ENCODE measurements at places on chromosomes 5 and 9.

DNA sequence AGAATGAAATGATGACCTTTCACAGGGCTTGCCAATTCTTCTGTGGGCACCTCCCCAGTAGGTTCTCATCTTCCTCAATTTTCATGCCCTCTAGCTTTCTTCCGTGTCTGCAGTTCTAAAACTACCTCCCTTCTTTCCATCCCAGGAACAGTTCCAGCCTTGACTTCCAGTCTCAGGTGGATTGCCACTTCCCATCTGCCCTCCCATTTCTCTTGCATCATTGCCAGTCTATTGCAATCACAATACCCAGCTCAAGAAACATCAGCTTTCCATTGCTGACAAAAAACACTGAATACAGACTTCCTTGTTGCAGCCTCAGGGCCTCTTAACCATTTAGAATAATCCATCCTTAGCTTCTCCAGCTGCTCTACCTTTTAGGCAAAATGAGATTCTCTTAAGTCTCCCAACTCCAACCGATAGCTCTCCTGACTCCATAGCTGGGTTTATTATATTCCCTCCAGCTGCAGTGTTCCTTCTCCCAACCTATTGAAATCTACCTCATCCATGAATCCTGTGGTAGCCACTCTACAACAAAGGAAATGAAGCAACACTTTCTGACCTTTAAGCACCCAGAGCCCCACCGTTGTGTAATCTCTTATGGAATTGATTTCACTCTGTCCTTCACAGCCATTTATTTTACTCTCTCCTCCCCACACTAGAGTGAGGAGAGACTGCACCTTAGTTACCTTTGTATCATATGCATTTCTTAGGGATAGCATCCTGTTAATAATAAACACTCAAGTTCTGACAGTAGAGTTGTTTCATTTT lies 75.6 kb upstream of the PCA3 start:
- peak; percentile 55 for DNase-seq

DNA sequence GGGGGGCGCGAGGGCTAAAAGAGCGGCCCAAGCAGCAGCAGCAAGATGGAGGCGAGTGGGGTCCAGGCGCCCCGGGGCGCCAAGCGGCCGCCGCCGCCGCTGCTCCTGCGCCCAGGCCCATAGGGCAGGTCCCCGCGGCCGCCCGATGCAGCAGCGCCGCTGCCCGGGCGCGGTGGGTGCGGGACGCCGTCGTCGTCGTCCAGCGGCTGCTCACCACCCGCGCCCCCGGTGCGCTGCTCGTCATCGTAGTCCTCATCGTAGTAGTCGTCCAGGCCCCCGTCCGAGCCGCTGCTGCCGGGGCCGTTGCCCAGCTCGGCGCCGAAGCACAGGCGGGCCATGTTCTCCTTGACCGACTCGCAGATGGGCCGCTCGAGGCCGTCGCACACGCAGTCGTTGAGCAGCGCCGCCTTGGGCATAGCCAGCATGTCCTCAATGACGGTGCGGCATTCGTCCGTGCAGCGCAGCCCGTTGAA lies 1.5 kb downstream of the GAS1 start:
- DNase-seq: peak; percentile 51

DNA sequence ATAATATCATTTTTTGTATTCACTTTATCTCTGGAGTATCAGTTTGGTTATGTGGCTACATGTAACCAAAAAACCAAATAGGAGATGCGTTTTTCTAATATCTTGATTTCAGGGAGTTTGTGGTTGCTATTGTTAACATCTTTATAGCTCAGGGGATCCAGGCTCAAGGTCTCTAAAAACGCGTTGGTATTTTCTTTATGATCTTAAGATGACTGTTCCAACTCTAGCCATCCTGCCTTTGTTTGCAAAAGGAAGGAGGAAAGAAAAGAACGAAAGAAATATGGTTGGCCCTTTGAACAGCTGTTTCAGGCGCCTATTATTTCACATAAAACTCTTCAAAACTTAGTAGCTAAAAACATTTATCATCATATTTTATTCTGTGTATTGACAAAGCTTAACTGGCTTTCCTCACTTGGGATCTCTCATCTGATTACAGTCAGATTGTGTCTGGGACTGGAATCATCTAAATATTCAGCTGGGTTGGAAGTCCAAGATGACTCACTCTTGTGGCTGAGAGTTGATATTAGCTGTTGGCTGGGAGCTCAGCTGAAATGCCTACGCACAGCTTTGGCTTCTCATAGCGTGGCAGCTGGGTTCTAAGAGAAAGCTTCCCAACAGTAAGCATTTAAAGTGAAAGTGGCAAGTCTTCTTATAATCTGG lies 60.1 kb downstream of the FAM174A start:
- DNase-seq: peak; percentile 90

DNA sequence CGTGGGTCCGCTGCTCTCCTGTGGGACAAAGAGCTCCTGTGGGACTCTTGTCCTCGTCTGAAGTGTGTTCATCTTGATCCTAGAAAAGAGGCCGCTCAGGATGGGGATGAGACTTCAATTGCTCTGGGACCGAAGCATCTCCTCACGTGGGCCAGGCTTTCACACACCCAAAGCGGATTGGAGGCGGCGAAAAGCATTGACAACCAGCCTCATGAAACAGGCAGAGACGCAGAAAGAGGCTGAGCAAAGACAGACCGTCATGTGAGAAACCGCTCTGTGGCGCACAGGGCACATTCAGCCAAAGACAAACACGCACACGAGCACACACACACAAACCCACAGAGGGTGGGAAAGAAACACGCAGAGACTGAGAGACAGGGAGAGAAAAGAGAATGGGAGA lies 479.5 kb downstream of the SPATA31A7 start:
- no peak for DNase-seq

DNA sequence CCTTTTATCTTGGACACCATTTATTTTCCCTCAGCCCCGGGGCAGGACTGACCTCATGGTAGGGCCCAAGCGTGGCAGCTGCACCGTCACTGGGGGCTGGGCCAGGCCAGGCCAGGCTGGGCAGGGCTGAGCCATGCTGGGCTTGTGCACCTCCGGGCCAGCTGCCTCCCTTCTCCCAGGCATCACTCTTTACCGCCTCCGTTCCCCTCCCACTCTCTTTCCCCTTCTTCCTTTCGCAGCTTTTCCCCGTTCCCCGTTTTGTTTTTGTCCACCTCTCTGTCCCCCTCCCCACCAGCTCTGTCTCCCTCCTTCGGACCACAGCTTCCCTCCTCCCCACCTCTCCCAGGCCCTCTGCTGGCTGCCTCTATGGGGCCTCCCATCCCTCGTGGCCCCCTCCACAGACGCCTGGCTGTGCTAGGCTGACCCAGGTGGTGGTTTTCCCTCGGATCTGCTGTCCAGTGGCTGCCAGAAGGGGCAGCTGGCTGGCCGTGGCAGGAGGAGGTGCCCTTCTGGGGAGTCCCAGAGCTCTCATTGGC lies 17.9 kb downstream of the FGF18 start:
- DNase-seq: no peak

DNA sequence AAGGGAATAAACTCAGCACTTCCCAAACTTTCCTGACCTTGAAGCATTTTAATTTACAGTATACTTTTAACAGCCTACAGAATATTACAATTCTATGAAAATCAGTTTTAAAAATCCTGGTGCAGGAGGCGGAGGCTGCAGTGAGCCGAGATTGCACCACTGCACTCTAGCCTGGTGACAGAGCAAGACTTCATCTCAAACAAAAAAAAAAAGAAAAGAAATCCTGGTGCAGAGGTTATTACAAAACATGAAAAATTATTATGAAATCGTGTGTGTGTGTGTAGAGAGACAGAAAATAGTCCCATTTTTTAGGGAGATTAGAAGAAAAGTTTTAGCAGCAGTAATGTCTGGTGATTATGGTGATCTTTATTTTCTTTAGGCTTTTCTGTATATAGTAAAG lies 26.9 kb downstream of the GOLPH3 start:
- DNase-seq: no peak

GRCh38 chr9:71025728-71026127 lies 95.7 kb downstream of the TRPM3 start:
- no peak for DNase-seq

DNA sequence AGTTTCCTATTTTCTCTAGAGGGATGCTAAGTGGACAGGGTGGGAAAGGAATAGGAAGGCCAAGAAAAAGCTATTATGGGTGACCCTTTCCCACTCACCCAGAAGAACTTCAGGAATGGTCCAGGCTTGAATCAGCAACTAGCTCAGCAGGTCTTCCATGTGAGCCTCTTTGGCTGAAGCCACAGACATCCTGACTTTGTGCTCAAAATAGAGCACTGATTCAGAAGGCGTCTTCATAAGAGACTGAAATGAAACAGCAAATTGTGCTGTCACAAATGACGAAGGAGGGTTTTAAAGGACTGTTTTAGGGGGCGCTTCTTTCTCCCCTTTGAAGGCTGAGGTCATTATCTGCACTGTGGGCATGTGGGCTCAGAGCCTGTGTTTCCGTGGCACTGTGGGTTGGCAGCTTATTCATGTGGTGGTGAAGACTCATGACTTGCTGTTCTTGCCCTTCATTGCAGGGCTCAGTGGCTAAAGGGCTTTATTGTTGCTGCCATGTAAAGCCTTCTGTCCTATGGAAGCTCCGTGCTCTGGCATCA lies 65.8 kb upstream of the NFIL3 start:
- peak; percentile 43 for DNase-seq

Measured in M059J (cell line).